ENCODE measurements at places on chromosomes 2 and 18.

DNA sequence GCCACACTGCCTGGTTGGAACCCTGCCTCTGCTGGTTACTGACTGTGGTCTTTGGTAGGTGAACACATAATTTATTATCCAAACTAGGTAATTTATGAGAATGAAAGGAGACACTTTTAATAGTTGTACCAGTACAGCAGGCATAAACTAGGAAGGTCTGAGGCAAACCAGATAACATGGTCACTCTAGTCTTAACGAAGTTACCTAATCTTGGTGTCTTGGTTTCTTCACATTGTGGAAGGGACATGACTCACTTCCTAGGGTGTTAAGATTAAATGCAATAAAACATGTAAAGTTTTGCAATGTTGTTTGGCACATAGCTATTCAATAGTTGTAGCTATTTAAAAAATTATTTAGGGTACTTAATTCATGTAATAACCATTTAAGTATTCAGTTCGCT is 23.3 kb downstream of the SPTBN1 start:
- no peak for DNase-seq

- peak; percentile 49 for DNase-seq
Measured at GRCh38 chr2:233053928-233054784, 6.0 kb upstream of the INPP5D start.

GRCh38 chr2:172091000-172091641 is 5.8 kb downstream of the DLX1 start:
- DNase-seq = no peak

DNA sequence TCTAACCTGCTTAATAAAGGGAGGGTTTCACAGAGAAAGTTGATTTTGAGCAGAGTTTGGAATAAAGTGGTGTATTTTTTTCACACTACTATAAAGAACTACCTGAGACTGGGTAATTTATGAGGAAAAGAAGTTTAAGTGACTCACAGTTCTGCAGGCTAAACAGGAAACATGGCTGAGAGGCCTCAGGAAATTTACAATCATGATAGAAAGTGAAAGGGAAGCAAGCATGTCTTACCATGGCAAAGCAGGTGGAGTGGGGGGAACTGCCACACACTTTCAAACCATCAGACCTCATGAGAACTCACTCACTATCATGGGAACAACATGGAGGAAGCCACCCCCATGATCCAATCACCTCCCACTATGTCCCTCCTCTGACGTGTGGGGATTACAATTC is 546.7 kb downstream of the EPHA4 start:
- no peak for DNase-seq

GRCh38 chr2:105873281-105873680 is 128.6 kb downstream of the NCK2 start:
- DNase-seq = no peak

GRCh38 chr18:54444319-54444914 is 86.7 kb downstream of the C18orf54 start:
- DNase-seq = peak; percentile 44

GRCh38 chr2:163343316-163343715 is 392.5 kb downstream of the FIGN start:
- DNase-seq = no peak

DNA sequence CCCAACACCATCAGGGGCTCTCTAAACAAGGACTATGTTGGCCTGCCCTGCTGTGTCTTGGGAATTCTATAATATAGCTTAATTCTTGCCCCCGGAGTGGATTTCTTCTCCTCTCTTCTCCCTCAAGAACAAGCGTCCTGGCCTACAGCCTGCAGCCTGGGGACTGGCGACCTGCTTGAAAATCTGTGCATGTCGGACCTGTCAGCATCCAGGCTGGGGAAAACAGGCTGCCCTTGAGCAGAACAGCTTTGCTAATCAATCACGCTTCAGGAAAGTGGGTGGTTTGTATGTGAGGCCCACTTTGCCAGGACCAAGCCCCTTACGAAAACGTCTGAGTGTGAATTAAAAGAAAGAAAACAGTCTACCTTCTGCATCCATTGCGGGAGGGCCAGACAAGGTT is 116.7 kb downstream of the BCL2 start:
- no peak for DNase-seq

DNA sequence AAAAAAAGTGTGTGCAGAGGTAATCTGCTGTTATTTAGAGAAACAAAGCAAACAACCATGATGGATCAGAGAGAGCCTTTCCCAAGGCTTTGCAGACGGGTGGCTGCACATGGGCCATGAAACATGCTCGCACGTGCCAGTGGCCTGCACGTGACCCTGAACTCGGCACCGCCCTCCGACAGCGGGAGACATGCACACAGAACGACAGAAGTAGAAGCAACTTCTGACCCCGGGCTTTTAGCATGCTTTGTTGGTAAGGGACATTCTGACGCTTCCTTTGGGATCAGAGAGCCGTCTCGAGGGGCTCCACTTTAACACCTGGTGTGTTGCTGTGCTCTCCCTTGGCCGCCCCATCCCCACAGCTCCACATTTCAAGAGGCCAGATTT is 112.5 kb downstream of the KCNF1 start:
- DNase-seq = peak; percentile 43

DNA sequence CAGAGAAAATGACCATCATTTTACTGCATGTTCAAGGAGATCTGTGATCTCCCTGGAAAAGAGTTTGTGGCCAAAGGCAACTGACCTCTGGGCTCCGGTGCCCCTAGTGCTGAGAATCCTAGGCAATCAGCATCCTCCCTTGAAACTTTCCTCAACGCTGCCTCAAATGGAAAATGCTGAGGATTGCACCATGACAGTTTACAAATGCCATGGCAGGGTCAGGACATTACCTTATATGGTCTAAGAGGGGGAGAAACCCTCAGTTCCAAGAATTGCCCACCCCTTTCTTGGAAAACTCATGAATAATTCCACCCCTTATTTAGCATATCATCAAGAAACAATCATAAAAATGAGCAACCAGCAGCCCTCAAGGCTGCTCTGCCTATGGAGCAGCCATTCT is 48.3 kb downstream of the ALPK2 start:
- no peak for DNase-seq

DNA sequence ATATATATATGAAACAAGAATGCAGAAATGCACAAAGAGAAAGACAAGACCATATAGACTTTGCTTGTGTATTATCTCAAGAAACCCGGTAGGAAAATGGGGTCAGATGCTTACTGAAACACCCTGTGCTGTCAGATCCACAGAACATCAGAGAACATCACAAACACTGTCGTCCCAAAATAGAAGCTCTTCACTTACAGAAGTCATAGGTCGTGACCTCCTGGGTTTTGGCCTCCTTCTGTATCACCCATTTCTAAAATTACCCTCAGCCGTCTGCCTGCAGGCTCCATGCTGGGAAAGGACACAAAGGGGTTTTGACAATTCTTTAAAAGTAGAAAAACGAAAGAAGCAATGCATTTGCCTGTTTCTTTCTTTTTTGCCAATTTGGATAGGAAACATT is 137.9 kb downstream of the PAX3 start:
- DNase-seq = no peak

GRCh38 chr2:241029599-241030332 is 31.3 kb downstream of the SNED1 start:
- DNase-seq = no peak

DNA sequence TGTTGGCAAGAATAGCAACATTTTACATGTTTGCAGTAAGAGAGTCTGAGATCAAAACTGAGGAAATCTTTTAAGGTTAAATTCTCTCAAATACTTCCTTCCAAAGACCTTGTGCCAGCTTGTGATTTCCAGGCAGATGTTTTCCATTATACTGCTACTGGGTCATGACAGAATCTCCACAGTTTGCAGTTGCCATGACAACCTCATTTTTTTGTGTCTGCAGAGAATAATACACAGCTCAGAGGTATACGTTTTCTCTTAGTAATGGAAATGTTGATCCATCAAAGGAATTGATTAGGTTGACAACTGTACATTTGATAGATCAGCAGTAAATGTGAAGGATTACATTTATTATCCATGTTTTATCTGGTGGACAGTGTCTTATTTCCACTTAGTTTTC is 29.1 kb upstream of the CSRNP3 start:
- no peak for DNase-seq

GRCh38 chr2:156006721-156007618 is 325.6 kb downstream of the NR4A2 start:
- DNase-seq = no peak

DNA sequence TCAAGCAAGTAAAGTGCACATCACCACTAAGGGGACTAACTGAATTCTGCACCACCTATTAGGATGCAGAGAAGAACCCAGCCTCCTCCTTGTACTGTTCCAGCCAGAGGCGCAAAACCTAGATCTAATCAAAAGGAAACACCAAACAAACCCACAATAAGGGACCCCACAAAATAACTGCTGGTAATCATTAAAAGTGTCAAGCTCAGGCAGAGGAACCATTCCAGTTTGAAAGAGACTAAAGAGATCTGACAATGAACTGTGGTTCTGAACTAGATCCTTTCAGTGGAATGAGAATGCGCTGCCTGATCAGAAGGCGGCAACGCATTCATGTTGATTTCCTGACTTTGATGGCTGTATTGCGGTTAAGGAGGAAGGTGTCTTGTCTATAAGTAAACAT is 16.8 kb downstream of the HDLBP start:
- no peak for DNase-seq

DNA sequence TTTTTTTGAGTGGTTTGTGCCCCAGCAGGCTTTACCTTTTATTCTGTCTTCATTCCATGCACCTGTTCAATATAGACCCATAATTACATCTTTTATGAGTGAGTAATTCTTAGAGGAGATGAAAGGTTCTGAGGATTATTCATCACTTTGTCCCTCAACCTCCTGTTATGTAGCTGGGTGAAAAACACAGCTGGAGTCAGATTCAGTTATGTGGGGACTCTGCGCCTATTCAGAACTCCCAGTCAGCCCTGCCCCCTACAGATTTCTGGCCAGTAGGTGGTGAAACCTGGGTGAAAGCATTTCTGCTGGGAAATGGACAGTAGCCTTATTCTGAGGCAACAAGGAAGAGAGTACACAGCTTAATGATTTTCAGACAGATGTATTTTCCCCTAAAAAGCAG is 107.8 kb downstream of the MGAT5 start:
- no peak for DNase-seq

GRCh38 chr2:23384551-23385343 is at the start of gene KLHL29:
TSS of gene KLHL29 (plus strand) at chr2:23385179. CDS start at chr2:23562197, 177,018 bp downstream.
- DNase-seq = no peak

- no peak for DNase-seq
Measured at GRCh38 chr2:98568161-98568956, 40.0 kb downstream of the COA5 start.

- no peak for DNase-seq
Measured at GRCh38 chr2:26946841-26947784, 23.3 kb upstream of the MAPRE3 start.

DNA sequence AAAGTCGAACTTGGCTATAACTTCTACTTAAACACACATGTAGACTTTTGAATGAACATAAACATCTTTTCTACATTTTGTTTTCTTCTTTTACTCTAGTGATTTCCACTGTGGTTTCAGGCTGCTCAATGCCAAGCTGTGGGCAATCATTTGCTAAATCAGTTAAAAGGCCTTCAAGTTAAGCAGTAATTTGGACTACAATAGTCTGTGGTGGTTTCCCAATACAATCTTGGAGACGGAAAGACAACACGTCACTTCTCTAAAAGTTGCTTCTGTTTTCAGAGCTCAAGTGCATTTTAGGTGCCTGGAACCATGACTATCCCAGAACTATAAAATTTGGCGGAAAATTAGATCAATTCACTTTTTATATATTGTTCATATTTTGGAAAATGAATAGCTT is 69.4 kb downstream of the TXNL1 start:
- DNase-seq = no peak

DNA sequence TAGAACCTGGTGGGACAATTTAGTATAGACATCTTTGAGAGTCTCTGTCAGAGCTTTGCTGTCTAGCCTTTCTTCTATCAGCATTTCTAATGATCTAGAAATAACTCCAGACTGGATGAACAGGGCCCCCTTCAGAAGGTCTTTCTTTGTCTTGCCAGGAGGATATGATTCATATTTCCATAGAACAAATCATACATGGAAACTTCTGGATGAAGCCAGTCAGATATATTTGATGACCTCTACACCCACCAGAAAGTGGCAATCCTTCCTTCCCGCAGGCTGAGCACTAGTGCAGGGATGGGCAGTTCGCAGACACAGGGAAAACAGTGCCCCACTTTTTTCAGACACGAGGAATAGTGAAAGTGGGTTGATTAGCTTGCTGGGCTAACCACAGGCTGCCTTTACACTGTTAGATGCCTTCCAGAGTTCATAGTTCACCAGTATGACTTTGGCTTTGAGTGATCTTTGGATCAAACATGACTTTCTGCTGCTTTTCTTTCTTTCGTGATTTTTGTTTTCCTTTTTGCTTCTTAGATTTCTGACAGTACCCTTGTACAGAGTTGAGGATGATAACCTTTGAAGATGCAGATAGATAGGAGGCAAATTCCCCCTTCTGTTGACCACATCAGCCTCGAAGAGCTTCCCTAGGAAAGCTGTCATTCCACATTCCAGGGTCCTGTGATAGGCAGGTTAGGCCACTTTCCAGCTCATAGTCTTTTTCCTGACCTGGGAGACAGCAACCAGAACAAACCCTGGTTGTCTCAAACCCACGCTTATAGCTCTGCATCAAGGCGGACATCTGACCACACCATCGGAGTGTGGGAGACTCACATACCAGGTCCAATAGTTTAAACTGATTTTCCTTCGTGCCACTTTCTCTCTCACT is 237.0 kb downstream of the ZNF407 start:
- no peak for DNase-seq

DNA sequence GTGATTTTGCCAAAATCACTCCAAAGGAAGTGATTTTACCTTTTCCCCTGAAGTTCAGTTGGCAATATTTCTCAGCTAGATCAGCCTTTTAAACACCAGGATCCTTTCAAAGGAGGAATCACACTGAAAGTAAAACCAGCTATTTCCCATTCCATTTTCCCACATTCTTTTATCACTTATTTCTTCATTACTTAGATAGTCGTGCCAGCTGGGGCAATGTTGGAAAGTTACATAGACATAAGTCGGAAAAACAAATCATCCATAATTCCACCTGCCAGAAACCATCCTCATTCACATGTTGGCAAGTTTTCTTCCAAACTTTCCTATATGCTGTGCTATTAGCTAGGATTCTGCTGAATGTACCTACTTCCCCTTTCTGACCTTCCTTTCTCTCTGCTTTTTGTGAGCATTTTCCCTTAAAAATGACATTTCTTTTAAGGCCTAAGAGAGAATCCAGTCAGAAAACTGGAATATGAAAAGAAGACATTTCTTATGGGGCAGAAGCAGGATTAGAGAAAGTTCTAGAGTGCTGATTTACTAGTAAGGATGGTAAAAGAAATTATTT is 170.0 kb upstream of the STK17B start:
- no peak for DNase-seq

DNA sequence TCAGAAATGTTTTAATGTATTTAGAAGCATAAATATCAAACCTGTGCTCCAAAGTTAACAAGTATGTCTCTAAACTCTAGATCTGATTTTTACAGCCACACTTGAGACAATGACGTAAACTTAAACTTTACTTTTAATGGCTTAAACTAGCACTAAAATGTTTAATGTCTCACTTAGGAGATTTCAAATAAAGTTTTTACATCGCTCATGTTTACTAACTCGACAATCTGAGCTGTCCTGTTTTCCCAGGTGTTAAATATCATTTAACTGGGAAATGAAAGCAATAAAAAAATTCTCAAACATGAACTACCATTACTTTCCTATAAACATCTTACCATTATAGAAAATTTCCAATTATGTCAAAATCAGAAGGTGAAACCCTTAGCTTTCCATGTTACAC is 70.2 kb upstream of the FAM124B start:
- DNase-seq = no peak
